ENCODE measurements at places on chromosomes 7 and 10. TPM values are rescaled to one million over a fixed set of nuclear protein-coding genes. Genes with fewer than 3 reads are reported as not detected.

The HTR5A gene
- 2.9 TPM for total RNA-seq

DNA sequence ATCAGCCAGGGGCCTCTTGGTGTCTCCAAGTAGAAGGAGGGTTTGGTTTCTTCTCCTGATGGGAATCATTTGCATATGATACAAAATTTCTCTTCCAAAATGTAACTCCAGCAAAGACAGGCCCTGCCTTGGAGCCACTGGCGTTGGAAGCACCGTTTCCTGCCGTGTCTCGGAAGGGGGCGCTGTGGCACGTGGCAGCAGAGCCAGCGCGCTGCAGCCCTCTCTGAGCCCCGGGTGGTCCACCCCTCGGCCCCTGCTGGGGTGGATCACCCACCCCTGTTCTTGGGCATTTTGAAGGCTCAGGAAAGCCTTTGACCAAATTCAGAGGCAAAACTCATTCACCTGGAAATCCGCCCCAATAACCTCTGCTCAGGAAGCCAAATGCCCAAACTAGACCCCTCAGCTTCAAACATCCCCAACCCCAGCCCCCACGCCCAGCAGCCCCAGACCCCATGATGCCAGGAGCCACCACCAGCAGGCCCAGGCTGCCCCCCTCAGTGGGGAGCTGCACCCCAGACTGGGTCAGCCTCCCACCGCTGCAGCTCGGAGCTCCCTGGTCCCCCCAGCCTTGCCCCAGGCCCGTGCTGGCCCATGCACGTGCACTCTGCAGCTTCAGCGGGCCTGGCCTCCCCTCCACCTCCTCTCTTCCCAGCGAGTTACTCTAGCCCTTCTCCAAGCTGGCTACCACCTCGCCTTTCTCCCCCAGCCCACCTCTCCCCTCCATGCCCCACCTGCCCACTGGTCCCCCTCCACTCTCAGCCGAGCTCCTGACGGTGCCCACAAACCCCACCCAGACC, 29.5 kb upstream of the ELFN1 start:
- DNase-seq: no peak

DNA sequence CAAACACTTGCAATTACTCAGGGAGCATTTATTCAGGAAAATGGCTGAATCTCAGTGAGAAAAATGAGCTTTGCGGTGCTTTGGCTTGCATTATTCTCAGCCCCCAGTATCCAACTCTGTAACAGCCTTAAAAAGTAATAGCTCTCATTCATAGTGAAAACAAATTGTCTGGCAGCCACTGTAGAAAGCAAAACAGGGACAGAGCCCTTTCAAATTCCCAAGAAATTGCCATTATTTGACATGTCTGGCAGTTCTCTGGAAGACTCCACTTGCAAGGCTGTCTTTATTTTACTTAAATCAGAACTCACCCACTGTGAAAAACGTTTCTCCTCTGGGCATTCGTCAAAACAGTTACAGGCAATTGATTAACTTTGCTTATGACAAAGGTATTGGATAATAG, 122.5 kb downstream of the NPSR1 start:
- no peak for DNase-seq

The NUDT13 gene
- total RNA-seq: 0.41 TPM

- no peak for DNase-seq
These were observed 167.5 kb upstream of the MEOX2 start for GRCh38 chr7:15853832-15854470.
